NCI-H2081 treated with DMSO at 0.1 percent for 48 hours (cell line): ENCODE measurements at places on chromosomes 1 and 21.

DNA sequence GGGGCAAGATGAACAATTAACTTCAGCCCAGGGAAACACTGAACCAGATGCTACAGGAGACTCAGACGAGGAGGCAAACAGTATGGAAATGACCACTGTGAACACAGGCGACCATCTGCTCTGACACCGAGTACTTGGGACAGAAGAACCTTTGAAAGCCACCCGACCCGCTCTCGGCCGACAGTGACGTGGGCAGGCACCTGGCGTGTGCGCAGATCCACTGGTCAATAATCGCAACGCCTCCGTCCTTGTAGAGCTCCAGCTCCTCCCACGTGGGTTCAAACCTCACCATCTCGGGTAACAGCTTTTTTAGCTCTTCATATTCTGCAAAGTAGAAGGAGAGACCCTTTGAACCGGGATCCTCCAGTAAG lies 20.3 kb downstream of the POFUT2 start:
- DNase-seq, result no peak

GRCh38 chr1:3101124-3101939 lies 32.3 kb downstream of the PRDM16 start:
- DNase-seq, result no peak

DNA sequence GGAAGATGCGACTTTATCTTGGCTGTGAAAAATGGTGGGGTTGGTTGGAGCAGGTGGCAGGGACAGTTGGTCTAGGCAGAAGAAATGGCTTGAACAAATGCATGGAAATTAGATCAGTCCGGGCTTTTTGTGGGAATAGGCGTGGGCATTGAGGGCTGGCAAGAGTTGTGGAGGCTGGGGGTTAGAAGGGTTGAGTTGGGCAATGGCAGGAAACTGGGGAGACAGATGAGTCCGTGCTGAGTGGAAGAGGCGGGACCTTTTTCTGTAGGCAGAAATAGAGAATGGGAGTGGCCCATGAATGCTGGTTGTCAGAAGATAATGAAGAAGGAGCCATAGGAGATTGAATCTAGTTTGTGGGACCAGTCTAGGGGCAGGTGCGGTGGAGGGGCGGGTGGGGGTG lies 6.9 kb downstream of the PDPN start:
- no peak for DNase-seq

GRCh38 chr1:220056374-220056773 lies 10.1 kb upstream of the EPRS1 start:
- no peak for DNase-seq

- DNase-seq, result no peak
Observed at GRCh38 chr1:73839922-73840321, 358.1 kb downstream of the LRRIQ3 start.

DNA sequence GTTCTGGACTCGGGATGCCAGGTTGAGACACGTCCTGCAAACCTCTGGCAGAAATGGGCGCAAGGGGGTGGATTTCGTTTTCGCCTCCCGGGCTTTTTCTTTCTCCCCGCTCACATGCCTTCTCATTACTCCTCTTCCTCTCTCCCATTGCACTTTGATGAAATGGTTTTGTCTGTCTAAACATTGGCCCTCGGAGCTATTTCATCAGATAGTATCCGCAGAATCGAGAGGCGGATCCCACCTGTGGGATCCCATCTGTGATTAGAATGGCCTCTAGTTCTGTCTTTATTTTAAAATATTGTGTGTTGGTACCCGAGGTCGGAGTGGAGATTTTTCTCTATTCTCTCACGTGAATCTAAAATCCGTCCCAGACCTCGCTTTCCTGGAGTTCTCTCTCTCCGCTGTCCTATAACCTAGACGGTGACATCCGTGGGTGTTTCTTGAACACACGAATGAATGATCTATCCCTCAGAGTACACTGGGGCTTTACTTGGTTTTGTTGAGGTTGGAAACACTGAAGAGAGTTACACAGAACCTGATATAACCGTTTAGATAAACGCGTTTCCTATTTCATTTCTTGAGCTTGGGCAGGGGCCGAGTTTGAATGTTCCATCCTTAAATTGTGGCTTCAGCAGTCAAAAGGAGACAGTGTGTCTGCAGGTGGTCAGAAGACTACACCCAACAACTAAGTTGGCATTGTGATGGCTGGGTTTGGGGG lies 2.0 kb downstream of the EDARADD start:
- no peak for DNase-seq

- DNase-seq, result no peak
Observed at GRCh38 chr1:912740-913301, 10.9 kb upstream of the SAMD11 start.

- no peak for DNase-seq
Observed at GRCh38 chr21:45543710-45544448, 1.6 kb upstream of the SLC19A1 start.

DNA sequence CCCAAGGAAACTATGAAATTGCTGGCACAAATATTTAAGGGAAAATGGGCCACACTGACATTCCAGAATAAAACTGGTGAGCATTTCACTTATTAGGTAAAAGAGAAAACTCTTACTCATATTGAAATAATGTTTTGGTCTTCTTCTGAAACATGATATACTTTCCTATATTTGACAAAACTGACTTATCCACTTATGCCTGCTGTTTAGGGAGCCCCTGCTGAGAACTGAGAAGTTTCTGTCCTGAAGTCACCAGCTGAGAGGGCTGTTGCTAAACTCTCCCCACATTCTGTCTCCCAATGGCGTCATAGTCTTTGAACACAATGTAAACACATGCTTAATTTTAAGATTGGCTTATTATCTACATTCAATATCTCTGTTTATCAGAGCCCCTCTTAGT lies 46.8 kb upstream of the ZC3H11B start:
- DNase-seq, result no peak

DNA sequence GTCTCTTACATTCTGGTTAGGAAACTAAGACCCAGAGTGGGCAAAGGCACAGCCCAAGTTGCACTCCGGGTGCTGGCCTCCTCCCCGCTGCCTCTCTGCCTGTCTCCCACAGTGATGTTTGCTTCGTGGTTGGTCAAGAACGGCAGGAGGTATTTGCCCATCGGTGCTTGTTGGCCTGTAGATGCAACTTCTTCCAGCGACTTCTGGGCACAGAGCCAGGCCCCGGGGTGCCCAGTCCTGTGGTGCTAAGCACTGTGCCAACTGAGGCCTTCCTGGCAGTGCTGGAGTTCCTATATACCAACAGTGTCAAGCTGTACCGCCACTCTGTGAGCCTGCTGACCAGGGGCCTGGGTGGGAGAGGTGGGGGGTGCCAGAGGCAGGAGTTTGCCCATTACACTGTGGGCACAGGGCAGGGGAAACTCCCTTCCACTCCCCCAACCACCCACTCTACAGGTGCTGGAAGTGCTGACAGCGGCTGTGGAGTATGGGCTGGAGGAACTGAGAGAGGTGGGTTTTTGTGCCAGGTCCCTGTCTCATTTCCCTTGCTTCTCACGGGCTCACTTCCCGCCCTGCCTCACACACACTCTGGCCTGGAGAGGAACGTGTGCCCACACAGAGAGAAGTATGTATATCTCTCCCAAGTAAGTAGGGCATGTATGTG lies 1.9 kb downstream of the BTBD19 start:
- no peak for DNase-seq

- DNase-seq, result no peak
Observed at GRCh38 chr21:34336756-34337391, 26.9 kb upstream of the KCNE2 start.

DNA sequence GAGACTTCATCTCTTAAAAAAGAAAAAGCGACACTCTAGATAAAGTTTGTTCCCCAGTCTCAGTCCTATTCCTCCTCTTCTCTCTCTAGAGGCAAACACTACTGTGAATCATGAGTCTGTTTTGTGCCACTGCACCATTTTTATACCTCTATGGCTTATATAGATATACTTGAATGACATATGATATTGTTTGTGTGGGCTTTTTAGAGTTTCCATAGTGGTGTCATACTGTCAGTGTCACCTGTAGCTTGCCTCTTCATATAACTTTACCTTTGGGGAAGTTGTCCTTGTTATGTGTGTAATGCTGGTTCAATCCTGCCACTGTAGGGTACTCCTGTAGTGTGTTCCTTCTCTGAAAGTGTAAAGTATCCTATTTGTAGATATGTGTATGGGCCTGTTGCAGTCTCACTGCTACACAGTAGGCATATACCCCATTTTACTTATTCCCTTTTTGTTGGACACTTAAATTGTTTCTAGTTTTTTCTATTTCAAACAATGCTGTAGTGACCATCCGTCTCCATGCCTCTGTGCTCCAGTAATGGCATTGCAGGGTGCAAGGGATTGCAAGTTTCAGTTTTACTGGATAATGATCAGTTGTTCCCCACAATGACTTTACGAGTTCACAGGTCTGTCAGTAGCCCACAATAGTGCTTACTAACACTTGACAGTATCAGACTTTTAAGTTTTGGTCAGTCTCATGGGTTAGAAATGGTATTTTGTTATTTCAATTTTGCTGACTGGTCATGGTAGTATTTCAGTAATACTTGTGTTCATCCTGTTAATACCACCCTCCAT lies 2.7 kb downstream of the PRMT2 start:
- DNase-seq, result no peak

DNA sequence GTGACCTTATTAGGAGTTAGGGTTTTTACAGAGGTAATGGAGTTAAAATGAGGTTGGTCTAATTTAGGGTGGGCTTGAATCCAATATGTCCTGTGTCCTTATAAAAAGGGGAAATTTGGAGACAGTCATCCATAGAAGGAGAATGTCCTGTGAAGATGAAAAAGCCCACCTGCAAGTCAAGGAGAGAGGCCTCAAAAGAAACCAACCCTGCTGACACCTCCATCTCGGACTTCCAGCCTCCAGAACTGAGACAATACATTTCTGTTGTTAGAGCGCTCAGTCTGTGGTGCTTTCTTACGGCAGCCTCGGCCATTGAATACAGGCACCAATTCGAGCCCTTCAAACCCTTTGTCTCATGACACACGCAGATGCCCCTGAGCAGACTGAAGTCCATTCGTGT lies 43.8 kb downstream of the ACTA1 start:
- DNase-seq, result no peak

DNA sequence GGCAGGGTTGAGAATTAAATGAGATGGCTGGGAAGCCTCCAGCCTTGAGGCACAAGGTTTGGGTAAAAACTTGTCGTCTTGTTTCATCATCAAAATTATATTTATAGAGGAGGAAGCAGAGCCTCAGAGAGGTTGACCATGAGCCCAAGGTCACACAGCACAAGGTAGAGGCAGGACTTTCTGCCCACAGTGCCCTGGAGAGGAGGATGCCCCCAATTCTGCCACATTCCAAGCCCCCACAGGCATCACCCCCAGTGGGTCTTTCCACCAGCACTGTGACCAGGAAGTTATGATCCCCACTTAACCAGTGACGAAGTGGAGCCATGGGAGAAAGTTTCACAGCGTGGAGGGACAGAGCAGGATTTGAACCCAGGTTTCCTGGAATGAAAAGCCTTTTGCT lies 400.0 kb downstream of the MATN1 start:
- no peak for DNase-seq

GRCh38 chr1:55894521-55894920 lies 679.4 kb upstream of the USP24 start:
- no peak for DNase-seq

- DNase-seq, result no peak
Observed at GRCh38 chr1:76949503-76949902, 82.2 kb downstream of the ST6GALNAC5 start.

- no peak for DNase-seq
Observed at GRCh38 chr1:184972315-184973055, 1.8 kb downstream of the NIBAN1 start.

DNA sequence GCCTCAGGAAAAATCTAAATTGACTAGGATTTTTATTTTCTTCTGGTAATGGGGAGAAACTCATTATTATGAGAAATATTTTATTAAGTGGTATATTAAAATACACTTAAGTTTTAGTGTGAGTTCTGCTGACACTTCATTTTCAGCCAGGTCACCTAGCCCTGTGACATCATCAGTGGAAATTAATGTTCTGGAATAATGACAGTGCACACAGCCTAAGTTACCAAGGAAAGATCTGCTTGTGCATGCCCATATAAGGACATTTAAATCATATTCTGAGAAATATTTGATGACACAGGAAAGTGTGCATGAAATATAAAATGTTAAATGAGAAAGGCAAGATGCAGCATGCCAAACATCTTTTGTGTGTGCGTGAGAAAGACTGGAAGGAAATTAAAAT lies 102.0 kb downstream of the KIF14 start:
- DNase-seq, result no peak

DNA sequence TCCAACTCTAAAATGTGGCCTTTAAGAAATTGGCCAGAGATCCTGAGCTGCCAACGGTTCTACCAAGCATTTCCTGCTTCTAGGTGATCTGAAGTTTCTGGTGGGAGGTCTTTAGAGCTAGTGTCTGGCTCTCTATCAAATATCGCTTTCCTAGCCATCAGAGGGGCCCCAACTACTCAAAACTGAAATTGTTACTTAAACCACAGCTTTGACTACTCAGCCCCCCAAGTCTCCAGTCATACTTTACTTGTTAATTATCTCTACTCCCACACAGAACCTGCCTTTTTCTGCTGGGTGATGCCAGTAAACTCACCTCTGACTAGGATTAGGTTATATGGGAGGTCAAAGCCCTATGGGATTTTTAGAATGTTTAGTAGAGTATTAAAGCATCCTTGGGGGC lies 95.1 kb downstream of the FASLG start:
- DNase-seq, result no peak

- DNase-seq, result no peak
Observed at GRCh38 chr21:45516071-45516670, 26.1 kb downstream of the SLC19A1 start.
